ENCODE measurements at places on chromosomes 2 and 18. TPM values are rescaled to one million over a fixed set of nuclear protein-coding genes. Genes with fewer than 3 reads are reported as not detected.
A peak's percentile ranks its signal among the peaks of the same experiment; 100 is the strongest.

DNA sequence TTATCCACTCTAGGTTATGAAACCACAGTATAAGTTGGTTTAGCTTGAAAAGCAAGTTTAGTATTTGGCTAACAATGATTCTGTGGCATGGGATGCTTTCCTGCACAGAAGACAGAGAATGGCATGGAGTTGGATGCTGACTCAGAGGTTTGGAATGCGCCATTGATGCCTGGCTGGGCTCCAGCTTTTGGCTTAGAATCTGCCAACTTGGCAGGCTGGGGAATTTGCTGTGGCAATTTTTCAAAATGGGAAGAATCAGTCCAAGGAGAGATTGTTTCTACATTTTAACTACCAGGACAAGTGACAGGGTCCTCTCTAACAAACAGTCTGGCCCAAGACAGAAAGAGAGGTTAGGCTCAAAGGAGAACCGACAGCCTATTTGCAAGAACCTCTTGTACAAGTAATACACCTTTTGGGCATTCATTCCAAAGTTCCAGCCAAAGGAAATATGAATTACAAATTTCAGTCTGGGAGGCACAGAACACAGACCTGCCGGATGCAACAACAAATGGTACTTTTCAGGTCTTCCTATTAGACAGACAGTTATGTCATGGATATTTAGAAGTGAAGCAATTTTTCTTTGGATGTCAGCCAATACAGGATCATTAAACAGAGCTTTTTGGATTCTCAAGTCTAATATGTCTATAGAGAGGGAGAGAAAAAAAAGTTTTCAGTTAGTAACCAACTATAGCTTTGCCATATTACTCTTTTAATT is 1027.7 kb downstream of the TMEM182 start:
- peak; percentile 30 for DNase-seq

GRCh38 chr2:60091266-60091665 is 462.2 kb downstream of the BCL11A start:
- DNase-seq, result no peak

GRCh38 chr18:75438891-75439290 is 11.4 kb upstream of the SMIM21 start:
- DNase-seq, result no peak

TTR gene
- not detected for total RNA-seq

- no peak for DNase-seq
Measured at GRCh38 chr2:174752403-174753037, 11.8 kb downstream of the CHRNA1 start.

GRCh38 chr2:70442301-70443077 is 111.1 kb downstream of the TGFA start:
- DNase-seq, result no peak

- DNase-seq, result peak; percentile 57
Measured at GRCh38 chr2:143640826-143641225, 511.6 kb downstream of the ARHGAP15 start.

DNA sequence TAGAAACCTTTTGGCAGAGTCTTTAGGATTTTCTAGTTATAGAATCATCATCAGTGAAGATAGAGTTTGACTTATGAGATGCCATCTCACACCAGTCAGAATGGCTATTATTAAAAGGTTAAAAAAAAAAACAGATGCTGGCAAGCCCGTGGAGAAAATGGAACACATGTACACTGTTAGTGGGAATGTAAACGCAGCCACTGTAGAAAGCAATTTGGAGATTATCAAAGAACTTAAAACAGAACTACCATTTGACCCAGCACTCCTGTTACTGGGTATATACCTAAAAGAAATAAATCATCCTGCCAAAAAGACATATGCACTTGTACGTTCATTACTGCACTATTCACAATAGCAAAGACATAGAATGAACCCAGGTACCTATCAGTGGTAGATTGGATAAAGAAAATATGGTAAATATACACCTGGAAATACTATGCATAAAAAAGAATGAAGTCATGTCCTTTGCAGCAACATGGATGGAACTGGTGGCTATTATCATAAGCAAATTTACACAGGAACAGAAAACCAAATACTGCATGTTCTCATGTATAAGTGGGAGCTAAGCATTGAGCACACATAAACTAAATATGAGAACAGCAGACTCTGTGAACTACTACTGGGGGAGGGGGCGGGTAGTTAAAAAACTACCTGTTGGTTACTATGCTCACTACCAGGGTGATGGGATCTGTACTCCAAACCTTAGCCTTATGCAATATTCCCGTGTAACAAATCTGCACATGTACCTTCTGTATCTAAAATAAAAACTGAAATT is 279.0 kb downstream of the KIAA1328 start:
- no peak for DNase-seq

- DNase-seq, result no peak
Measured at GRCh38 chr18:23071285-23071684, 64.0 kb upstream of the CABLES1 start.

STK39 gene
- not detected for total RNA-seq

CHRND gene
- total RNA-seq, result not detected

ANKRD39 gene
- total RNA-seq, result 28.4 TPM

GRCh38 chr2:162564140-162564539 is 220.2 kb downstream of the GCA start:
- no peak for DNase-seq

DNA sequence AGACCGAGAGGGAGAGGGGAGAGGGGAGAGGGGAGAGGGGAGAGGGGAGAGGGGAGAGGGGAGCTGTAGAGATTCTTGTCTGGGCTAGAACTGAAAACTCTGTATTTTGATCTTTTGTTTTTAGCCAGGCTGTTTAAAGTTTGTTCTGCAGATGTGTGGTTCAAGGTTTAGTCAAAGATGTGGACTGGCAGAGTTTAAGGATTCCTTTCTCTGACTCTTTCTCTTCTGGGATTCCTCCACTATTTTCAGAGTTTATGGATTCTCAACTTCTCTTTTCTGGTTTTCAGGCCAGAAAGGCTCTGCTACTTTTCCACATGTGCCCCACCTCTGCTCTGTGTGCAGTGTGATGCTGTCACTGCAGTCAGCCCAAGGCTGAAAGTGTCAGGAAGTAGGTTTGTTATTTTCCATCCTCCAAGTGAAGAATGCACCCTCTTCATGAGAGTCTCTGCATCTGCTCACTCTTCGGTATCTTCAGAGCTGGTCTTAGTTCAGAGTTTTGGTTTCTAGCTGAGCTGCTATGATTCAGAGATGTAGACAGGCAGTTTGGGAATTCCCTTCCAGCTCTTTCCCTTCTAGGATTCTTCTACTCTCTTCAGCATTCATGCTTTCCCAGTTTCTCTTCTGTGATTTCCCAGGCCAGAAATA is 130.9 kb upstream of the SMAD7 start:
- no peak for DNase-seq

GMCL1 gene
- total RNA-seq, result 10.2 TPM

ZNF532 gene
- 21.9 TPM for total RNA-seq

GRCh38 chr2:61045999-61046398 is 19.7 kb upstream of the SANBR start:
- DNase-seq, result no peak

DNA sequence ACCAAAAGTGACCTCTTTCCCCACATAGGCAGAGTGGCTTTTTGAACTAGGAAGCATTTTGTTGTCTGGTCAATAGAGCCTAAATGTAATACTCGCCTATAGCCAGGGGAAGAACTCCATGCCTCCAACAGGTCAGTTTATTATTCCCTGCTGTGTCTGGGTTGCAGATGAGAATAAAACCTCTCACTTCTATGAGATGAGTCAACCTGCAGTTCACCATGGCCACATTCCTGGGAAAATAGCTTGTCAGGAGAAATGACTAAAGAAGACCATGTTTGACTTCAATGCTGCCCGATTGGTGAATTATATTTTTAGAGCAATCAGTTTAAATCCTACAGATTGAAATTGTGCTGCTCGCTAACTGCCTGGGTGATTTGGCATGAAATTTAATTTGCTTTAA is 46.7 kb upstream of the LRRTM1 start:
- no peak for DNase-seq

- no peak for DNase-seq
Measured at GRCh38 chr18:46176001-46176400, 71.8 kb downstream of the HAUS1 start.

GREB1L gene
- total RNA-seq, result 7.6 TPM

DNA sequence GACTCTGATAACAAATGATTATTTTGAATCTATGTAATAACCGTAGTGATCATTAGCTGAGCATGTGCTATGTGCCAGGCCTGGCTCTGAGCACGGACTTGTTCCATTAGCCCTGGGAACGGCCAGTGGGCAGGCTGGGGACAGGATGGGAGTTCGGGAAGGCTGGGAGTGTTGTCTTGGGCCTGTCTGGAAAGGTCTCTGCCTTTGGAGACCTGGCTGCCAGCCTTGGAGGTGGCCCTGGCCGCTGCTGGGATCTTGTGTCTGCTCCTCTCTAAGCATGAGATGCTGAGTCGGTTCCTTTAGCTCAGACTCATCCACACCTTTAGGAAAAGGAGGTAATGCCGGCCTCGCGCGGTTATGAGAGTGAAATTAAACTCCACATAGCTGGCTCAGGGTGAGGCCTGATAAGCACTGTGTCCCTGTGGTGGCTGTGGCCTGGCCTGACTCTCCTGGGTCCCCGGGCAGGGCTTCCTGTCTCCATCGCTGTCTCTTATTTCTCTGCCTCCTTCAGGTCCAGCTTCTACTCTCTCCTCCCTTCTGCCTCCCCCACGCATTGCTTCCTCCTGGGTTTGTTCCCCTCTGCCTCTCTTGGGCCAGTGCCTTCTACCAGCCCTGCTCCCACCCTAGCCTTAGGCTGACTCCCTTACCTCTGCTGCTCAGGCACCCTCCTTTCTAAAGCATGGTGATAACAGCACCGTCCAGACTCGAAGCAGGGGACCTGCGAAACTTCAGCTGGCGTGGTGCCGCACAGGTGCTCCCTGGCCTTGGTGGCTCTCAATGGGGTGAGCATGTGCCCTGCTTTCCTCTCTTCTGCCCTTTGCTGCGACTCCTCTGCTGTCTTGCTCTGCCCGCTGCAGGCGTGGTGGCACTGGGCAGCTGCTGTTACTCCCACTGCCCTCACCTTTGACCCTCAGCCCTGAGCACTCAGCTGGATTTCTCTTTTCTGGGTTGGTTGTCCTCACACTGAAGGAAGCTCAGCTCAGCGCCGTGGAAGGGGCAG is 41.8 kb downstream of the NCK2 start:
- no peak for DNase-seq

GRCh38 chr2:205463466-205464025 is 218.8 kb upstream of the NRP2 start:
- DNase-seq, result no peak

DNA sequence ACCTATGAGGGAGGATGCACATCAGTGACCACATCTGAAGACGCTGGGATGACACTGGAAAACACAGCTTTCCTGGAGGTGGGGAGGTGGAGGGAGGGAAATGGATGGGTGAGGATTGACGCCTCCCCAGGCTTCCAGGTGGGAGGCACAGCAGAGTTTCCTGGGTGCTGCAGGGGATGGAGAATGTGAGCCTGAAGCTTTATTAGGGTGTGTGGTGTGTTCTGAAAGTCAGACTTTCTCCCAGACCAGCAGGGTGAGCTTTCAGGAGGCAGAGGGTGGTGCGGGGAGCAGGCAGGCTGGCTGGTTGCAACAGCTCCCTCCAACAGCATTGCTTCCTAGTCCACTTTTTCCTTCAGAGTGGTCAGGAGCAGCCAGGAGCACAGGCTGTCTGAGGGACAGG is 263.1 kb downstream of the CELF4 start:
- DNase-seq, result no peak

NYAP2 gene
- not detected for total RNA-seq

GRCh38 chr2:53842891-53843290 is 16.9 kb downstream of the GPR75 start:
- DNase-seq, result no peak

GRCh38 chr2:13660231-13660630 is 943.5 kb downstream of the TRIB2 start:
- no peak for DNase-seq

DNA sequence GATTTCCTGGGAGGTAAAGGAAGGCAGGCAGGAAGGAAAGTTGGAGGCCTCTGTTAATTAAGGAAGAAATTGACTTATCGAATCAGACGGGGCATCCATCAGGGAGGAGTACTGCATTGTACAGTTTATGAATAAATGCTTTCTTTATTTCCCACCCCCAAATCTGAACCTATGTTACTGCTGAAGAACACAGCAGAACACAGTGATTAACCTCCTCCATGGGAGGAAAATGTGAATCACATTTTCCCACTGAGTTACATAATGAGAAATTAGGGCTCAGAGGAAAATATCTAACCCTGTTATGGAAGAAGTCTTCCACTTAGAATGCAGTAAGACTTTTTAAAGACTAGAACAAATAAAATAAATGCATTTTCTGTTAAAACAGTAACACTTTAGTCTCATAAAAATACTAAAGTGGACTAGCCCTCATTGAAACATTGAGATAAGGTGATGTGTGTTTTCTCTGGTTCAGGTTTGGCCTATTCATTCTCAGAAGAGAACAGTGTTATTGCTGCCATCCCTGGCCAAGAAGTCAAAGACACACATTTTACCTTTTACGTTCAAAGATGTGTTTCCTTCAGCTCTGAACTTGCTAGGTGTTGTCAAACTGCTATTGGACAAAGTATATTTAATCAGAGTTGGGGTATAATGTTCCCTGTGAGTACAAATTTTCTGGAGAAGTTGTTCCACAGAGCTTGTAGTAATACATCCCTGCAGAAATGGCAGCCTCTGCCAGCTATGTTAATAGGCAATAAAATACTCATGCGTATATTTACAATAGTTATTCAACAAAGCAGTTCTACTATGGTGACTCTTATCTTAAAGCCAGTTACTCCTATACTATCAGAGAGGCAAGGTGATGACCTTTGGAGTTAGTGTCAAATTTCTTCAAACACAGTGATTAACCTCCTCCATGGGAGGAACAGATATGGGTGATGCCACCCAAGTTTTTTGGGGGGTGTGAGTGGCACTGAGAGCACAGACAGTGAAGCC is 11.1 kb downstream of the DNAH6 start:
- no peak for DNase-seq

DNA sequence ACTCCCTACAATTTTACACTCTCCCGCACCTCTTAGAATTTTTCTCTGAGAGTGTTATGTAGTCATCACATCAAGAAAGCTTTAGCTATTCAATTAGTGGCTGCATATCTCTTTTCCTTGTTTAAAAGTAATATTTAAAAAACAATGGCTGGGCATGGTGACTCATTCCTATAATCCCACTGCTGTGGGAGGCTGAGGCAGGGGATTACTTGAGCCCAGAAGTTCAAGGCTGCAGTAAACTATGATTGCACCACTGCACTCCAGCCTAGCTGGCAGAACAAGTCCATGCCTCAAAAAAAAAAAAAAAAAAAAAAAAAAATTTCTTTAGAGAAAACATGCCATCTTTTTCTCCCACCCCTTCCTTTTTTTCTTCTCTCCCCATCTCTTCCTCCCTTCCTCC is 44.3 kb downstream of the AQP4 start:
- DNase-seq, result no peak
